ENCODE measurements at places on chromosomes 16 and 17.
A peak's percentile ranks its signal among the peaks of the same experiment; 100 is the strongest.

- DNase-seq, result no peak
These were observed 296.2 kb upstream of the IRX3 start for GRCh38 chr16:54582631-54583250.

GRCh38 chr16:22878955-22879354, 65.0 kb downstream of the HS3ST2 start:
- no peak for DNase-seq

GRCh38 chr17:489758-490329, 137.2 kb upstream of the RPH3AL start:
- DNase-seq, result peak; percentile 36

DNA sequence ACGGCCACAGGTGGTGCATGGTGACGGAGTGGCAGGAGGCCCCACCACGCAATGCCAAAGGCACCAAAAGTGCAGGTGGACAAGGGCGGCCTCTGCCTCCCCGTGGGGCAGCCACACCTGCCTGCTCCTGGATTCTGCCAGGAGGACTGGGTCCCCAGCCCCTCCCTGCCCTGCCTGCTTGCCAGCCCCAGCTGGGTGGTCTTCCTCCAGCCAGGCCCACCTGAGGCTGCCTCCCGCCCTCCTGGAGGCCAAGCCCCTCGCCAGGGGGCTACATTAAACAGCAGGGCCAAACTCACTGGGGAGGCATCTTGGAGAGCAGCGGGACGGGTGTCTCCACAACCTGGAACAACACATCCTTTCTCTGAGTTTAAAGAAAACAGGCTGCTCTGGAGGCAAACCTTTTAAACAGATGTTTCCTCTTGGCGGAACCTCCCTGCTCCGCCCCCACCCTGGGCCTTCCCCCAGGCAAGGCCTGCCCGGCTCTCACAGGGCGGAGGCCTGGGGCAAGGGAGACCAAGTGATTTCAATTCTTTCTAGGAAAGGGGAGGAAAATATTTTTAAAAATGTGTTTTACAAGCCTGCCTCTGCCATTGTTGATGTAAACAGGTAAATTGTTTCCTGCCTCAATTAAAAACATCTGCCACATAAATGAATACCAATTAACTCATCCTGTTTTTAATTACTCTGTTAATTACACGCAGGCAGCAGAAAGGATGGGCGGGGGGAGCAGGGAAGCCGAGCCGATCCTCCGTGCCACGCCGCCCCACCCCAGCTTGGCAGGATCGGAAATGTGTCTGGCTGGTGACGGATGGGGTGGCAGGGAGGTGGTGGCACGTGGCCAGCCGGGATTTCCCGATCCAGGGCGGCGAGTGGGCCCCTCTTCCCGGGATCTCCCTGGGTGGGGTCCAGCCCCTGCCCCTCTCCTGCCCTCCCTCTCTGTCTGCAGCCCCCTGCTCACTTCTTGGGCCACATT, 54.4 kb upstream of the PABPN1L start:
- DNase-seq, result peak; percentile 73

GRCh38 chr17:4944554-4945175, 3.7 kb downstream of the PFN1 start:
- DNase-seq, result no peak

Data from fibroblast of mammary gland (primary cell).